Hematopoietic multipotent progenitor cell treated with erythropoietin and hydrocortisone succinate and interleukin-3 and kit ligand, for 4 days (in vitro differentiated cells): ENCODE measurements at places on chromosomes 4 and X.
A peak's percentile ranks its signal among the peaks of the same experiment; 100 is the strongest.

DNA sequence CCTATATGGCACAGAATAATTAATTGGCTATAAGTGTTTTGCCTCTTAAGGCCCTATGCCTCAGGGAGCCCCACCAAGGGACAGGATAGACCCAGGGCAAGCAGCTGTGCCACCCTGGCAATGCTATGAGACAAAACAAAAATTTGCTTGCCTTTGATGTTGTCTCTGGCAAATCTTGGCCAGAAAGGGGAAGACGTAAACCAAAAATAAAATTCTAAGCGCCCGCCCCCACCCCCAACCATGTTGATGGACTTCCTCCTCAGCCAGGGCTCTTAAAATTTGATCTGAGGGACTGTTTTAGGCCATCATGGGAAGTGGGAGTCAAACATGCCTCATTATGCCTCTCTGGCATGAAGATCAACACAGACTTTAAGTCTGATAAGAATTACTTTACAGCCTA lies 130.5 kb upstream of the APOOL start:
- no peak for DNase-seq

DNA sequence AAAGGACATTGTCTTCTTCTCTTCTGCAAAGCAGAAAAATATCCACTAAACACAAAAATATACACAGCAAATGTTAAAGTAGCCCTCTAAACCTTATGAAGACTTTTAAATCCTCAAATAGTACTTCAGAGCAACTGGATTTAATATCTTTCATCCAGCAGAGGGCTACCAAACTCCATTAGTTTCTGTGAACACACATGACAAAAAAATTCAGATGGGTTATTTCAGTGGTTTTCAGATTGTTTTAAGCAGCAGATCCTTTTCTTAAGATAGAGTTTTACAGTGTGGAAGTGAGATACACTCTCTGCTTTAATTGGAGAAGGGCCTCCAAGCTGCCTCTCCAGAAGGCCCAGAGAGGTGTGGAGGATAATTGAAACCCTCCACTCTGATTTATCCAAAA lies 56.7 kb downstream of the ANK2 start:
- DNase-seq: peak; percentile 4

GRCh38 chr4:143524211-143524610 lies 10.7 kb downstream of the SMARCA5 start:
- no peak for DNase-seq

DNA sequence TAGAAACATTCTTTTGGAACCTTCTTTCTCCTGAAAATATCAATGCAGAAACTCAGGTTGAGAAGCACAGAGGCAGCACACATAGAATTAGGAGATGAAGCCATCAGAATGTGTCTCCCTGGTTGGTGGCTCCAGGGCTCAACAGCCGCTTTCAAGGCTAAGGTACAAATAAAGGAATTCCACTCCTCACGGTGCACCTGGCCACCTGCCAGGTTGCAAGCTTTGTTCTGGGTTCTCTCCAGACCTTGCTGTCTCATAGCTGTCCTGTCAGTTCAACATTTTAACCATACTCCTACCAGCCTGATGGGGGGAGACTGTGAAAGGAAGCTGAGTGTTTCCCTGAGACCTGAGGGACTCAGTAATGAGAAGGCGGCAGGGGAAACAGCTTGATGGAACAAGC lies 96.3 kb upstream of the HPF1 start:
- DNase-seq: no peak

GRCh38 chr4:67700116-67700737 lies 728 bp downstream of the UBA6 start:
- peak; percentile 39 for DNase-seq

DNA sequence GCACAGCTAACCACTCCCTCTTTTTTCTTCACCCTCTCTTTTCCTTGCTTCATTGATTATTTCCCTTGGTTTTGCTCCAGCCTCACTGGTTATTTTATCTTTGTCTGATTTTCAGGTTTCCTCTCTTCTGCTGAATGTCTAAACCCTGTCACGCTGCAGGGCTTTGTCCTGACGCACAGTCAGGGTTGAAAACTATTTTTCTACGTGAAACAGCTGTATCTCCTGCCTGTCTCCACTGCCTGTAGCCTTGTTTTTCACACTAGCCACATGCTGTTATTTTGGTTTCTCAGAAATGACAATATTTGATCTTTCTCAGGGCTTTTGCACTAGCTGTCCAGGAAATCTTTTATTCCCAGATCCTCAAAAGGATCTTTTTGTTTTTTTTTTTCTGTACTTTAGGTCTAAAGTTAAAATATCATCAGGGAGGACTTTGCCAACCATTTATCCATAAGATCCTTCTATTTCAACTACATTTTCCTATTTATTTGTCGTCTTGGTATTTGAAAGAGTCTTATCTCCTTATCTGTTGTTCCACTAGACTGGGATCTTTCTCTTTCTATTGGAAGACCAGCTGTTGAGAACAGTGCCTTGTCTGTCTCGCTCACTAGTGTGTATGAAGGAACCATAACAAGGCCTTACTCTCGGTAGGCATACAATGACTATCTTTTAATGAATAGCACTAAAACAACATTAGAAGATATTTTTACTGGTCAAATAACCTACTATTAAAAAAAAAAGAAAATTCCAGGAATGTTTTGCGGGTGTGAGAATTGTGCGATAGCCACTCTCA lies 164.3 kb downstream of the PDHA2 start:
- no peak for DNase-seq

DNA sequence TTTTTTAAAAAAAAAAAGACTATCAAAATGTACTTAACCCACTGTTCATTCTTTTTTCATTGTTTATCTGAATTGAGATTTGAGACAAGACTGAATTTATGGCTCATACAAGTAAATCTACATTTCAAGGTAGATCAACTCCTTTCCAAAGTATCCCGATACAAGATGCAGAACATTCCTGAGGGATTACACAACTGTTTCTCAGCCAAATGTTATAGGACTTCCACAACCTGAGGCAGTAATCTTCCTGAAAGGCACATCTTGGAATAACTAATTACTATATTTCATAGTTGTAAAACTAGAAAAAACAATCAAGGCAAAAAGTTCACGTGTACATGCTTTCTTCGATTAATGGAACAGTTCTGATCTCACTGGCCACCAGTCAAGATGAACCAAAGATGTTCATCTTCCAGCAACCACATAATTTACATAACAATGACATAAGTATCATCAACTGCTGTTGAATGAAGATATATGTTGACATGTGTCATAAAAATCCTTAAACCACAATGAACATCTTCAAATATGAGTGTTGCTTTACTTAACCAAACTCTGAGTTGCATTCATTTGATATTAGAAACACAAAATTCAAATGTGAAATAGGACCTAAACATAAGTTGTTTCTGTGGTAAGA lies 225.2 kb upstream of the DKK2 start:
- DNase-seq: no peak

DNA sequence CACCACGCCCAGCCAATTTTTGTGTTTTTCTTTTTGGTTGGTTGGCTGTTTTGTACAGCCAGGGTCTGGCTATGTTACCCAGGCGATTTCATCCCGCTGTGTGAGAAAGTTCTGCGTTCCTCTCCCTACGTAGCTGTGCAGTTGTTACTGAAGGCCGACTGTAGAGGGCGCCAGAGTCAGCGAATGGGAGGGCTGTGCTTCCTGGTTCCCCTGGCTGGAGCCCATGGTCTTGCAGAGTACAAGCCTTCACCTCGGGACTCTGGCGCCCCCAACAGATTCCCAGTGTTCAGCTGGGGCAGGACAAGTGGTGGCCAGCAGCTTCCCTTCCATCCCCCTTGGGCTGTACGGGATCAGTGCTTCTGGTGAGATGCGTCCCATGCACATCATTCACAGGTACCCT lies 5.6 kb upstream of the CT45A1 start:
- DNase-seq: peak; percentile 77

DNA sequence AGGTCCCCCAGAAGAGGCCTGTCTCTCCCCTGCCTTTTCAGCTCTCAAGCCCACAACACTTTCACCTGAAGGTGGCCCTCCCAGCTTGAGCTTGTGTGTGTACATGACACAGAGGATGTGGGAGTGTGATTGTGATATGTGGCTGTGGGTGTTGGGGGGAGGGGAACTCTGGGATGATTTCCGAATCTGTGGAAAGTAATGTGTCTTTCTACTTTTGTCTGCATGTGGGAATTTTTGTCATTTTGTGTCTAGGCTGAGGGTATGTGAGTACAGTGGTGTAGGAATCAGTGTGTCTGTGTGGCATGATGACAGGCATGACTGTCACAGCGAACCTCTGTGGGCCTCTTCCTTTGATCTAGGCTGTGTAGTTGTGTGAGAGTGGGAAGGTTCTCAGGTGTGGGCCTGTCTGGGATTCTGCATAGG lies 6.4 kb downstream of the SYP start:
- DNase-seq: no peak

DNA sequence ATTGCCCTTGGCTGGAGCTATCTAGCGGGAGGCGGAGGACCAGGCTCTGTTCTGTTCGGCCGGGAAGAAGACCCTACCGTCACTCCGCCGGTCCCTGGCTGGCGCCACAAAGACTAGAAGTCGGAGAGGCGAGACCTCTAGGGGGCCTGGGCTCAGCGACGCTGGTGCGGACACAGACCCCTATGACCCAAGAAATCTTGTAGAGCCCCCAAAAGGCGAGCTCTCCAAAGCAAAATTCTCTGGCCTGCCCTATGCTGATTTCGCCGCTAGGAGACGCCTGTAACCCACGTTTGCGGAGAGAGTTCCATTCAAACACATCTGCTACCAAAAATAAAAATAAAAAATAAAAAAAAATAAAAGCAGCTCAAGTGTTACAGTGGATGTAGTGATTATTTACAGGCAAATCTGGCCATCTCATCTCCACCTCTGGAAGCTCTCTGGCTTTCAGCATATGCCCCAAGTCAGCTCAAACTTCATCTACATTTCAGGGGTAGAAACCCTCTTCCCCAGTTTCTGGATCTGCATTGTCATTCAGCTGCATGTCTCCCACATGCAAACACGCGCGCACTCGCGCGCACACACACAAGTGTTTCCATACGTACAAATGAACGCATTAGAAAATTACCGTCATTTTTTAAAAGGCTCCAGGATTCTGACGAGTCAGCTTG lies 2.4 kb upstream of the PCDH10 start:
- peak; percentile 61 for DNase-seq

DNA sequence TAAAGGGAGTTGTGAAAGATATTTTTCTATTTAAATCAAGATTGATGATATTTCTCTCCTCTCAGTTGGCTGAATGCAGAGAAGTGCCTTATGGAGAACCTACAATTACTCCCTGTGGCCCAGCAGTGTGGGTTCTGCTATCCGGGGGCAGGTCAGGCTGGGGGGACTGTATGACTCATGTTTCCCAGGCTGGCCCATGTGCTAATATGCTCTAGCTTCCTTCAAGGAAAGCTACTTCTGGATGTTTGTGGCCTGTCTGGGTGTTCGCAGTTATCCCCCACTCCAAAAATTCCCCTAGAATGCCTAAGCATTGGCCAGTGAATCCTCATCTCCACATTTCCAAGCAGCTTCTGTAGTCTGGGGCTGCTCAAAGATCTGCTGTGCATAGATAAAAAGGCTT lies 58.9 kb upstream of the SPP1 start:
- peak; percentile 12 for DNase-seq

- no peak for DNase-seq
Observed at GRCh38 chr4:186851291-186852072, 127.8 kb upstream of the FAT1 start.
